ENCODE measurements at places on chromosomes 11 and 22. TPM values are rescaled to one million over a fixed set of nuclear protein-coding genes. Genes with fewer than 3 reads are reported as not detected.
A peak's percentile ranks its signal among the peaks of the same experiment; 100 is the strongest.

GRCh38 chr11:124608147-124608546 is 3.1 kb upstream of the PANX3 start:
- no peak overlapping the region for H3K4me3 ChIP-seq
- H3K27me3 ChIP-seq = no peaks in the 10 kb centered on the region
- DNase-seq = no peak
- H3K27ac ChIP-seq = no peak overlapping the region
- H3K4me1 ChIP-seq = no peaks in the 10 kb centered on the region
- no peaks in the 10 kb centered on the region for H3K36me3 ChIP-seq

- H3K27ac ChIP-seq = no peak overlapping the region
- peaks cover 5% of the 10 kb centered on the region for H3K4me1 ChIP-seq
- no peaks in the 10 kb centered on the region for H3K27me3 ChIP-seq
- H3K36me3 ChIP-seq = no peaks in the 10 kb centered on the region
- no peak overlapping the region for H3K4me3 ChIP-seq
These were observed 26.0 kb downstream of the PKNOX2 start for GRCh38 chr11:125190566-125190965.

HBG2 gene
- total RNA-seq = not detected

GRCh38 chr11:79592406-79592805 is 151.6 kb upstream of the TENM4 start:
- no peaks in the 10 kb centered on the region for H3K4me1 ChIP-seq
- no peak overlapping the region for H3K4me3 ChIP-seq
- no peaks in the 10 kb centered on the region for H3K27me3 ChIP-seq

UPK3A gene
- total RNA-seq = not detected

OLFML1 gene
- 11.0 TPM for total RNA-seq

GRCh38 chr11:77071671-77072605 is 5.2 kb downstream of the CAPN5 start:
- DNase-seq = no peak
- no peaks in the 10 kb centered on the region for H3K36me3 ChIP-seq
- no peaks in the 10 kb centered on the region for H3K4me1 ChIP-seq
- H3K27ac ChIP-seq = peak overlapping the region; percentile 67
- no peak overlapping the region for H3K4me3 ChIP-seq

Measured in thyroid gland (tissue), 4 donors.